GM03348 (cell line): ENCODE measurements at places on chromosomes 6 and 20.

DNA sequence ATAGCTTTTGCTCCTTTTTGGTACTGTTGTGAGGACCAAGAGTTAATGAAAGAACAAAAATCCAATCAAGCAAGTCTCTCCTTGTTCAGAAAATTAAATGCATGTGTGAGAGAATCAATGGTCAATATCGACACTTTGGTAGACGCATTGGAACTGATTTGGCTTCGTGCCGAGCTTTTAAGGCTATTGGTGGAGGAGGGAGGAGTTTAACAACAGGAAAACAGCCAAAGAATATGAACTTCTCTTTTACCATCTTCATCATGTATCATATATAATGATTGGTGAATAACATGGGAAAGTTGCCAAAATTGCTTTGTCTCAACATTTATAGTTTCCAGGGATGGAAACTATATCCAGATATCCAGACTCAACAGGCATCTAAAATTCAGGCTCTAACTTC lies 266.5 kb upstream of the CITED2 start:
- no peak for DNase-seq

- DNase-seq, result no peak
These were observed 49.6 kb upstream of the PDE7B start for GRCh38 chr6:135801755-135802465.

DNA sequence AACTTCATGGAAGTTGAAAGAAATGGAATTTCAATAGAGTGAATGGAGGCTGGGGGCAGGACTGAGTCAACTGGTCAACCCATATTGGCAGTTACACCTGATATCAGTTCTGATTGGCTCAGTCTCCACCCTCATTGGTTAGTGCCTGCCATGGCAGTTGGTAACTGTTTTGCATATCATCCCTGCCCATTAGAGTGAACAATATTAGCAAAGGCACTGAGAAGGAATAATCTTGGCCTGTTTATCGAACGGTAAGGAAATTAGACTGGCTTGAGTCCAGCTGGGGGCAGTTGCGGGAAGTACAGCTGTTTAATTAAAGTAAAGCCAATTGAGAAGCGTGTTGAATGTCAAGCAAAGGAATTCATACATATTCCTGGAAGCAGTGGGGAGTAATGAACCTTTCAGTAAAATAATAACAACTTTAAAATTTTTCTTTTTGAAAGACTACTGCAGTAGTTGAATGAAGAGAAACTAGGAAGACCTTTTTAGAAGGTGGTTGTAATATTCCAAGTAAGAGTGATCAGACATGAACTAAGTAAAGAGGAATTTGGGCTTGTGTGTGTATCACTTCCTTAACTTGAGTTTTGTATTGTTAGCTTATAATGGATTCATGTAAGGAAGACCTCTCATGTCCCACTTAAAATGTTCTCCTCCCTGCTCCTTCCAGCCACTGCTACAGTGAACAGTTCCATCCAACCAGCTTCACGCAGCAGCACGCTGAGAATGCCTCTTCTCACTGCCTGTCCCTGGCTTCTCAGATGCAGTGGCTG lies 17.2 kb upstream of the FAM50B start:
- no peak for DNase-seq

DNA sequence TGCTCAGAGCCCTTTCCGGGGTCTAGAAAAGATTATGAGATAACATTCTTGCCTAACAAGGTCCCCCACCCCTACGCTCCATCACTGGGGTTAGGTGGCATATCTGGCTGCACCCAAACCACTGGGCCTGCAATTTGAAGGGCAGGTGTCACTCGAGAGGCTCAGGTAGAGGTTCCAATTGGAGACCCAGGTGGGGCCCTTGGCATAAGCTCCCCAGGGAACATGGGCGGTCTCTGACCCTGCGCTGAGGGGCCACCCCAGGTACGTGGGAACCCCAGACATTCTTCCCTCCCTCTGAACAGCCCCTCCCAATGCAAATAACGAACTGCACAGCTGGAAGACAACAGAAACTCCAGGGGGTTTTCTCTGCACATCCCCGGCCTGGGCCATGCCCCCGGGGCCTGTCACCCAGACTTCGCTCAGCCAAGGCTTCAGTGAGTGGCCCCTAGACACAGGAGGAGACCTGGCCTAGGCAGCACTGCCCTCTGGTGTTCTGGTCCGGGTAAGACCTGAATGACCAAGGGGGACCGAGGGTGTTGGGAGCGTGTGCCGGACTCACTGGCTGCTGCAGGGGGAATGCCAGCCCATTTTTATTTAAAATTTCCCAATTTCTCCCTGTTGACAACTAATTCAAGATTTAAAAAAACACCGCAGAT lies 47.5 kb downstream of the DSTN start:
- peak; percentile 61 for DNase-seq

DNA sequence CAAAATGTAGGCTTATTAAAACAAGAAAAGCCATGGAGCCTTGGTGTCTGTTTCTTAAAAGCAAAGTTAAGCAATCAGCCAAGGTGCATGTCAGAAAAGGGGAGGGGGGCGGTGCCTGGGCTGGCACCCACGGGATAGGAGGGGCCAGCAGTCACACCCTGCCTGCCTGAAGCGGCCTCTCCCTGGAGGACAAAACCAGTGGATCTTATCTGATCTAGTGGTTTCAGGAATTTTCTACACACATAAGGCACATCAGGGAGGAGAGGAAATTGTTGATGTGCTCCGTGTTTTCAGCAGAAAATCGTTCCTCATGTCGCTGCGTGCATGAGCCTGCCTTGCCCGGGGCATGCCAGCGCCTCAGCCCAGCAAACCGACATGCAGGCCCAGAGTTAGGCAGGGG lies 276.4 kb downstream of the TAF4 start:
- DNase-seq, result no peak
